ENCODE measurements at places on chromosomes 4 and X. TPM values are rescaled to one million over a fixed set of nuclear protein-coding genes. Genes with fewer than 3 reads are reported as not detected.
A peak's percentile ranks its signal among the peaks of the same experiment; 100 is the strongest.

DNA sequence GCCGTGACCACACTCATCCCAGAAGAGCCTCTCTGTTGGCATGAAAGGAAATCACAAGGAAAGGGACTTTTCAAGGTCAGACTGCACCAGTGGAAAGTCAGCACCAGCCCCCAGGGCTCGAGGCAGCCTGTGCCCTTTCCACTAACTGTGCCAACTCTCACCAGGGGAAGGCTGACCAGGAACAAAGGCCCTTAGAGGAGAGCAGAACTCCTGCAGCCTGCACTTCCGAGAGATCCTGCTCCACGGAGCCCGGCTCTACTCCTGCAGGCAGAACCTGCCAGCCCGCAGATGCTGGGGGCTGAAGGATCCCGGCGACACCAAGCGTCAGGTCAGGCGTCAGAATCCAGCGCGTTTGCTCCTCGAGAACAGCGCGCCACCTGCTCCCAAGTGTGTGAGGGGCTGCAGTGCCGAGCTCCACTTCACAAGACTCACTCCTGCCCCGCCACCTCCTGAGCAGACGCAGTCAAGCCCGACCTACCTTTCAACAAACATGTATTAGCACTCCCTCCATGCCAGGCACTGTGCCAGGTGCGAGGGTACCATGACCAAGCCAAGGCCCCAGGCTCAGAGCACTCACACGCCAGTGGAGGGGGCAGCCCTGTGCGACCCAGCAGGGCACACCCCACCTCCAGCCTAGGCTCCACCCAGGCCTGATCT lies 13.6 kb upstream of the HELT start:
- DNase-seq, result no peak

DNA sequence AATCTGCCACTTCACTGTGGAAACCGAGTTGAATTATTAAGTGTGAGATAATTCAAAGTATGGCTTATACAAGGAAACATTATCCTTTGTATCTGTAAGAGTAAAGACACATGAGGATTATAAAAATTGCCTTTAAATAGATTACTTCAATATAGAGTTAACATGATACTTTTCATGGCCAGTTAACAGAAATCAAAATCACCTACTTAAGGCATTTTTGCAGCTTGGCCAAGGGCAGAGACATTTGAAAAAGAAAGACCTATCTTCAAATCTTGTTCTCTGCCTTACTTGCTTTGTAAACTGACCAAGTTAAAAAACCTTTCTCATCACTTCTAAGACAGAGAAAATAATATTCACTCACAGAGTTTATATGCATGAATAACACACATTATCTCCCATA lies 44.9 kb upstream of the GUCY1B1 start:
- no peak for DNase-seq

- peak; percentile 42 for DNase-seq
Observed at GRCh38 chr4:159150821-159151390, 48.0 kb downstream of the RAPGEF2 start.

DNA sequence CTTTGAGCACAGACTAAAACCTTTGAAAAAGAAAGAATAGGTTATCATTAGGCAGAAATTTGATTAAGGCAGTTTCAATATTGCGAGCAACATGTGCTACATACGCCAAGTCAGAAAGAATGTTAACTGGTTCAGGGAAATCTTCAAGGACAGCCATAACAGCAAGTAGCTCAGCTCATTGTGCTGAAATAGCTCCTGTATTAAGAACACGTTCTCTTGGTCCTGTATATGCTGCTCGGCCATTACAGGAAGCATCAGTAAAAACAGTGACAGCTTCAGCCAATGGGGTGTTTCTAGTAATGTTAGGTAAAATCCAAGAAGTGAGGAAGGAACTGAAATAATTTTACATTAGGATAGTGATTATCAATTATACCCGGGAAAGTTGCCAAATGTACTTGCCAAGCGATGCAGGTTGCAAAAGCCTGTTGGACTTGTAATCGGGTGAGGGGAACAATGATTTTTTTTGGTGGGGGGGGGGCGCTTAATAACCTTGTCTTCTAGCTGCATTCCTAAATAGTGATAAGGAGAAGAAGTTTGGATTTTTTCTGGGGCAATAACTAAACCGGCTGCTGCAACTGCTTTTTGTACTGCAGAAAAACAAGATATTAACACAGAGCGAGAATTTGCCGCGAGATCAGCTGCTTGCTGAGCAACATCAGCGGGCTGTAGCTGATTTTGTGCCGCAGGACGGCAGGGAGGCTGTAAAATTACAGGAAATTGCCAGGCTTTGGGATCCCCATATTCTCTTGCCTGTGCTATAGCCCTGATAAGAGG lies 49.4 kb upstream of the RASSF6 start:
- no peak for DNase-seq

- DNase-seq, result no peak
Observed at GRCh38 chr4:86848732-86849619, at the start of gene SLC10A6. Gene SLC10A6, minus strand, starts transcription at chr4:86849384. Its CDS starts 269 bp downstream, at chr4:86849115.

- DNase-seq, result peak; percentile 6
Observed at GRCh38 chr4:64713256-64713840, 304.1 kb upstream of the TECRL start.

GRCh38 chrX:131067846-131068745 lies 9.9 kb downstream of the ARHGAP36 start:
- no peak for DNase-seq

- no peak for DNase-seq
Observed at GRCh38 chr4:2135083-2135482, 76.0 kb downstream of the NAT8L start.

DNA sequence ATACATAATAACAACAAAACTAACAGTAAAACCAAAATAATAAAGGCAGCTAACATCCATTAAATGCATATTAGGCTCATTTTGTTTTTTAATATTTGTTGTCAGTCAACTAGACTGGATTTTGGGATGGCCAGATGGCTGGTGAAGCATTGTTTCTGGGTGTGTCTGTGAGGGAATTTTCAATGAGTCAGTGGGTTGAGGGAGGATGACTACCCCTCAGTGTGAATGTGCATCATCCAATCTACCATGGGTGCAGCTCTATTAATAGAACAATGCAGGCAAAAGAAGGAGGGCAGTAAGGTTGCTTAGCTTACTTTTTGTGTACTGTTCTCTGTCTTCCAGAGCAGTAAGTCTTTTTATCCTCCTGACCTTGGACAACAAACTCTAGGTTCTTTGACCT lies 484.2 kb upstream of the HS3ST1 start:
- DNase-seq, result no peak

GRCh38 chrX:21645431-21645830 lies 12.7 kb downstream of the KLHL34 start:
- no peak for DNase-seq

DNA sequence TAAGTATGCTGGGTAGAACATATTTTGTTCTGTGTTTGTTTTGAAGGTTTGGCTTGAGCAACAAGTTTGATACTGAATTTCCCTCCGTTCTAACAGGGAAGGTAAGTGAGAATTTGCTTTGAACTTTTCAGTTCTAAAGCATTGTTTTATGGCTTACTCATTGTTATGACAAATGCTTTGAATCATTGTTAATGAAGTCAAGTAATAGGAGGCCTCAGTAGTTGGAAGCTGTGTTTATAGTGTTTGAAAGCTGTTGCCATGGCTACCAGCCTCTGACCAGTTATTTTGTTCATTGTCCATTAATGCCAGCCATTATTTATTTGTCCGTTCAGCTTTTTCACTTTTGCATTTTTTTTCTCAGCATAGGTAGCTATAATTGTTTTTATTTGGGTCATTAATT lies 14.4 kb downstream of the CHIC1 start:
- DNase-seq, result peak; percentile 86

- no peak for DNase-seq
Observed at GRCh38 chrX:39752815-39753214, 344.9 kb downstream of the BCOR start.

DNA sequence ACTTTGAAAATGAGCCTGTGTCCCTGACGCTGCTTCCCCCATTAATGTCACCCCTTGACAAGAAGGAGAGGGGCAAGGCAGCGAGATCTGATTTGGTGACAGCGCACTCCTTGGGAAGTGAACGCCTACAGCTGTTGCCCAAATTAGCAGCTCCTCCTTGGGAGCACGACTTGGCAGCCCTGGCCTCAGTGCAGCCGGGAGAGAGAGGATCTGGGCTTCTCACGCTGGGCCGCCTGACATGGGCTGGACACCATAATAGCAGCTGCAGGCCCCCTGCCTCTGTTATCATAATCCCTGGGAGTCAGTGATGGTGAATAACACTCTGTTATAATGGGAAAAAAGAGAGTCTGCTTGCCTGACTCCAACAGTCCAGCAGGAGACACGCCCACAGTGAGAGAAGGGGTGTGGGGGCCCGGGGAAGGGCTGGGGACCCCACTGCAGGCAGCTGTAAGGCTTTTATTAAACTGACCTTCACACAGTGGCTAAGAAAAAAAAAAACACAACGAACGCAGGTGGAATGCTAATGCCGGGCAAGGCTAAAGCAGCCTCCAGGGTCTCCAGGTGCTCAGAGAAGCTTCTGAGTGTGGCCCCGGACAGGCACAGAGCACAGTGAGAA lies 73.3 kb downstream of the PSAPL1 start:
- DNase-seq, result no peak

- no peak for DNase-seq
Observed at GRCh38 chr4:134762053-134762452, 560.5 kb upstream of the PABPC4L start.

BRS3 gene
- not detected for total RNA-seq

TLR3 gene
- total RNA-seq, result 0.51 TPM

DUX4 gene
- total RNA-seq, result not detected

TASL gene
- not detected for total RNA-seq

All from dermis microvascular lymphatic vessel endothelial cell (primary cell).